SK-N-DZ (cell line): ENCODE measurements at places on chromosomes 12 and 14.

DNA sequence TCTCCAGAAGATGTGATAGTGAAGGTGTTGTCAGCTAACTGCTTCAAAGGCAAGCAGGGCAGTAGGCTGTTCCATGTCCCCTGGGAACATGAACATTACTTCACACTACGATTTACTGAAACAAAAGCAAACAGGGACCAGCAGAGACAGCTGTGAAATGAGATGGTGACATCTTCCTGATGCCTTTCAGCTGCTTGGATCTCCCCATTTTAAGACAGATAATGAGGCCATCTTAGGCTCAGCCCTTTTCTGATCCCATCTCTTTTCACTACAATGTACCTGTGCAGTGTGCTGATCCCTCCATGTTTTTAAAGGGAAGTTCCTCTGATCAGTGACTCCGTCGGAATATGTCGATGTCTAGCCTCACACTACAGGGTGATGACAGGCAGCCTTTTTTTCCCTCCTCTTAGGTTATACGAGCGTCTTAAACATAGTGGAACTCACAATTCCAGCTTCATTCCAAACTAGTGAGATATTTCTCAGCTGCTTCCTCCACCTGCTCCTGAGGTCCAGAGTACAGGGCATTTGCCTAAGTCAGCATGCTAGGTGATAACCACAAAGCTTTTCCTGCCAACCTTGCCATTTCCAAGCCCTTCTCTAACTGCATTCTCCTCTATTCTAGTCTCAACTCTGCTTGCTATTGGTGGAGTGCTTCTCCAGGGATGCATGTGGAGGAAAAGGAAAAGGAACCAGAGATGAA is 87.6 kb upstream of the EGLN3 start:
- DNase-seq = no peak

GRCh38 chr14:51969852-51970540 is 19.4 kb upstream of the RTRAF start:
- no peak for DNase-seq

DNA sequence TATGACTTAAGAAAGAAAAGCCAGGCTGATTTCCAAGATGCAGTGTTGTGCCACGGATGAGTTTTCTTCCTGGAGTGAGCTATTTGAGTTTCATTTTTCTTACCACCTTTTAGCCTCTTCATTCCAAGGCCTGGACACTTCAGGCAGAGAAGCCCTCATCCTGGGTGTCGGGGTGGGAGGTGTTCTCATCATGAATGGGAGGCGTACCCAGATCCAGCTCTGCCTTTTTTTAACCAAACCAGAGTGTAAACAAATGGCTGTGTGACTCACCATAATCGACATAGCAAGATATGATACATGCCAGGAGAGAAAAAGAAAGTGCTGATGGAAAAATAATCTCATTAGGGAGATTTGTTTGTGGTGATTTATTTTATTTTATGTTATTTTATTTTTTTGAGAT is 79.9 kb downstream of the ARF6 start:
- DNase-seq = no peak

DNA sequence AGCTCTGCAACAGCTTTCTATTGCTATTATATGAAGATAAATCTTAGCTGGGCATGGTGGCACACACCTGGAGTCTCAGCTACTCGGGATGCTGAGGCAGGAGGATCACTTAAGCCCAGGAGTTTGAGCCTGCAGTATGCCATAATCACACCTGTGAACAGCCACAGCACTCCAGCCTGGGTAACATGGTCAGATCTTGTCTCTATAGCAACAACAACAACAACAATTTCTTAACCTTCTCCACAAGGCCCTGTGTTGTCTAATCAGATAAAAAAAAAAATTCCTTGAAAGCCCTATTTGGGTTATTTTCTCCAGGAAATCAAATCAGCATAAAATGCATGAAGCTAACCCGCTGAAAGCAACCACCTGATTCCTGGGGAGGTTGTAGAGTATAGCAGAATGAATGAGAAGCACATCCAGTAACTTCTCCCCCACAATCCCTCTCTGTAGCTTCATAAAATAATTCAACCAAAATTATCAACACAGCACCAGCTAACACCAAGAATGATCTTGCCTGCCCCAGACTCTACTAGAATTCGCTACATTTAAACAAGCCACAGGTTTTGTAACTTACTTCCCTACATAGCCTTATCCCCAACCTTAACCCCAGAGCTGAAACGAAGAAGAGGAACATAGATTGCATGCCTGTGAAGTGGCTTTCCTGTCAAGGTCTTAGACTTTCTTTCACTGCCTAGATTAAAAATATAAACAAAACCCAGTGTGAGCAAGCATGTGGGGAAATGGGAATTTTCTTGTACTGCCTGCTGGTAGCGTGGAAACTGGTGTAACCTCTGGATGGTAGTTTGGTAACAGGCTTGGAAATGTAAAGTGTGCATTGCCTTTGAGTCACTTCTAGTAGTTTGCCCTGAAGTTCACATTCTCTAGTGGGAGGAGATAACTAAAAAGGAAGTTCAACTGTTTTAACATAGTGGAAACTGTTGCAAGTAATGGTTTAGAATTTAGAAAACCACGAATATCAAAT is 6.0 kb upstream of the STK38L start:
- DNase-seq = peak; percentile 36

DNA sequence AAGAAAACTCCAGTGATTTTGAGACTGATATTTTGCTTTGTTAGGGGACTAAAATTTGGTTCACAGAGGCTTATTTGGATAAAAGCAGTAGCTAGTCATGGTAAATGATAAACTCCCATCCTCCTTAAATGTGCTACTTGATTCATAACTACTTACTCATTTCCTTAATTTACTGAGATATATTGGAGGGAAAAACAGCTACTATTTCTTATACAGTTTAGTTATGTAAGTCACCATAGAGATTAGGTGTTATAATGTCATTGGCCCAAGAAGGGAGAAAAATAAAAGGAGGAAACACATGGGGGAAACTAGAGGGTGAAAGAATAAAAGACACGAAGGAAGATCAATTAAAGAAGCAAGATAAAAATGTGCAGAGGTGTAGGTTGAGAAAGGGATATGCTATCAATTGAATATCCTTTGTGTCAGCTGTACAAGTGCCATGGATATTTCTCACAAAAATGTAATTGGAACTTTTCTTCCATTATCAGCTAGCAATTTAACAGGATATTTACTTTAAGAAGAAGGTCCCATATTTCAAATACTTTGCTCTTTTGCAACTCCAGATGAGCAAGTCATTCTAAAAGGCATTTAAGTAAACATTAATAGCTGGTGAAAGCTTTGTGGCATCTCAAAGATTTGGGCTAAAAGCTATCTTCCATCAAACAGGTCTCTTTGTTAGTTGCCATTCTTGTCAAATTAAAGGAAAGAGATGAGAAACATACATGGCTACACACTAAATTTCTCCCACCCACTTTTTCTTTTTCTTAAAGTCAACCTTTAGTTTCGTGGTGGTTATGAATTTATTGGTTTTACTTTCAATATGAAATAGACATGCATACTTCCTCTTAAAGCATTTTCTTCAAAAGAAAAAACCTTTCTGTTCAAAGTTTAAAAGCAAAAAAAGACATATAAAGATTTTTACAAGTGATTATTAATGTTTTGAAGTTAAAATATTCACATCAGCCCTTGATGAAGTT is 439.5 kb downstream of the CCER1 start:
- DNase-seq = no peak

GRCh38 chr14:62947301-62947700 is 98.0 kb downstream of the KCNH5 start:
- DNase-seq = no peak

DNA sequence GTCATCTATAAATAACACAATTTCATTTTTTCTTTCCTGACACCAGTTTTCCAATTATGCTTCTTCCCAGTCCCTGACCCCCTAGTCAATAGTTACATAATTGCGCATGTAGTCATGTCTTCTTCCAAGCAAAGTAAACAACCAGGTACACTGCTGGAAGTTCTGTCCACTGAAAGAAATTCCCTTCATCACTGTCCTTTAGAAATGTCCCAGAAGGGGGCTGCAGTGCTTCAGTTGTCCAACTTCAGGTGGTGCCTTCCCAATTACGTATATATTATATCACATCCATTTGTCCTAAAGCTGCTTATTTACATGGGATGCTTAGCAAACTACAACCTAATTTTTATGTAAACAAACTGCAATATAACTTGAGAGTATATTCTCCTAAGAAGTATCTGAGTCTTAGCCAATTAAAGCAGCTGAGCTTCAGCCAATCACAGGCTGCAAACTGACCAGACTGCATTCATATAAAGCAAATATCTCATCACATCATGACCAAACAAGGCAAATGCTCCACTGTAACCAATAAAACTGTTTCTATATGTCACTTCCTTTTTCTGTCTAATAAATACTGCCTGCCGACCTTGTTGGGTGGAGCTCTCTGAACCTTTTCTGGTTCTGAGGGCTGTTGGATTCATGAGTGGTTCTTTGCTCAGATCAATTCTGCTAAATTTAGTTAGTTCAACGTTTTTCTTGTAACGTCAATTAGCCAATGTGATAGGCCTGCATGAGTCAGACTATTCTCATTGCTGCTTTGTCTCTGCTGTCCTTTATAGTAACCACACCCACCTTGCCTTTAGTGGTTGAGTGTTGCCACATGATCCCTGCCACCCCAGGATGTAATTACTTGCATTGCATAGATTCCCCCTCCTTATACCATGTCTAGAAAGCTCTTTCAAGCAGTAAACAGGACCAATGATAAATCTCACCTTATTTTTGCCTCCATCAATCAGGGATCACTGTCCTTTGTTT is 239.3 kb downstream of the ALG10B start:
- peak; percentile 18 for DNase-seq

GRCh38 chr14:92511453-92512238 is 1.9 kb upstream of the RIN3 start:
- DNase-seq = no peak

DNA sequence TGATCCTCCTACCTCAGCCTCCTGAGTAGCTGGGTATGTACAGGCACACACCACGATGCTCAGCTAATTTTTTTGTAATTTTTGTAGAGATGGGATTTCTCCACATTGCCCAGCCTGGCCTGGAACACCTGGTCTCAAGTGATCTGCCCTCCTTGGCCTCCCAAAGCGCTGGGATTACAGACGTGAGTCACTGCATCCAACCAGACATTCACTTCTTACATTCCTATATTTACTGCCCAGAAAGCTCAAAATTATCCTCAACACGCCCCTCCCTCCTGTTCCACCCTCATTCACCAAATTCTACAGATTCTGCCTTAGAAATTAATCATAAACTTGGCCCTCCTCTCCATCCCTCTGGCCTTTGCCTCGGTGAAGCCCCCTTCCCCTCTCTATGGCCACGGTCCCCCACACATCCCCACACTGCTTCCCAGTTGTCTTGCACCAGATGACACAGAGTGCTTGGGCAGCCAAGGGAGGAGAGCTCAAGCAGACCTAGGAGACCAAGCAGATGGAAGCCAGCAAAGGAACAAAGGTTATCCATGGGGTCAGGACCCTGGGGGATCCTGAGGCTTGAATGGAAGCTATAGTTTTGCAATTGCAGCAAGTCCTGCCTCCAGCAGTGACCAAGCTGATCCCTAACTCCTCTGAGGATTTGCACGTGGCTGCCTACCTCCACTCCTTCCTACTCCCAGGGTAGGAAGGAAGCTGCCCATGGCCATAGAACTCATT is 213.2 kb upstream of the FOXN3 start:
- no peak for DNase-seq

- DNase-seq = peak; percentile 27
Measured at GRCh38 chr14:39102265-39102968, 618 bp downstream of the SEC23A start.

- DNase-seq = no peak
Measured at GRCh38 chr14:90570461-90570860, 173.6 kb downstream of the CALM1 start.

DNA sequence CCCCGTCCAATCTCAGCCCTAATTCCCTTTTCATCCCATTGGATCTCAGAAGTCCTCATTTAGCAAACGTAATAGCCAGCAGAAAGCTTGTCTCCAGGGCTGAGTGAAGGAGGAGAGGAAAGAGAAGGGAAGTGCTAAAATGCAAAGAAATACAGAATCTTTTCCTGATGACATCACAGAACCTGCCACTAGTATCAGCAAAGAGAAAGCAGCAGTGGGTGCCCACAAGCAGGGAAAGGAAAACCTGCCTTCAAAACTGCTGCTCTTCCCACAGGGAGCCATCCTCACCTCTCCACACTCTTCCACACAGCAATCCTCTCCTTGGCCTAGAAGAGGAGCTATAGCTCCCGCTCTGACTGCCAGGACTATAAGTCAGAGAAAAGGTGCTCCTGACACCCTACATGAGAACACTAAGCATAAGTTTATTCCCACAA is 11.3 kb downstream of the MED13L start:
- DNase-seq = no peak

DNA sequence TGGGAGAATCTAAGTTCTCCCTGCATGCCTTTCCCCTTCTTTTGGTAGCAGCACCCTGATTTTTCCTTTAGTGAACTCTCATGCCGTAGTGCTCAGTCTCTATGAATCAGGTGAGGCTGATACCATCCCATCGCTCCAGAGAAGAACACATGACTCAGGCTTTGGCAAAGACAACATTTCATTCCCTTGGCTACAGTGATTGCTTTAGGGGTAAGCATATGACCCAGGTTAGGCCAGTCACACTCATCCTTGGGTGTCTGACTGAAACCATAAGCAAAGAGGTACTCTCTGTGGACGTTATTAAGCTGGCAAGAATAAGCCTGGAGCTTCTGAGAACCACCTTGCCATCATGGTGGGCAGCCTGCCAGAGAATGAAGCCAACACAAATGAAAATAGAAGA is 141.8 kb downstream of the MYRFL start:
- DNase-seq = no peak

DNA sequence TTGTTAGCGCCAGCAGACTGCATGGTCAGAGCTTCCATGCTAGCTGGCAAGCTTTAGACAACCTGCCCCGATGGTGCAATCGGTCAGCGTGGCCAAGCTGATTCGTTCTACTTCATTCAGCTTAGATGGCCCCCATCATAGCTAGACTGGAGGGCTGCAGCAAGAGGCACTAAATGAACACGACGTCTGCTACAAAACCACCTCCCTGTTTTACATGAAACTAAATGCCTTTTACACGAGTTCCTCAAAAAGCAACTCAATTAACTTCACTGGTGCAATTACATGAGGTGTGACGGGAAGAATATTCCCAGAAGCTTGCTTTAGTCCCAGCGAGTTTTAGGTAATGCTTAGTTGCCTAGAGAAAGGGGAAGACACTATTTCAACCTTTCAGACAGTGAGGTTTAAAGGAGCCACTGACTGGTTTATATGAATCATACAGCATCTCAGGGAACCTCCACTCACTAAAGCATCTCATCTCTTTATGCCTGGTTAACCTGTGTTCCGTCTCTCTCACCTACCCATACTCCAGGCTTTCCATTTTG is 8.4 kb downstream of the NIN start:
- no peak for DNase-seq
